ENCODE measurements at places on chromosomes 7 and 10. TPM values are rescaled to one million over a fixed set of nuclear protein-coding genes. Genes with fewer than 3 reads are reported as not detected.

DPYSL4 gene
- total RNA-seq, result 33.8 TPM

DIP2C gene
- total RNA-seq, result 36.8 TPM

DNA sequence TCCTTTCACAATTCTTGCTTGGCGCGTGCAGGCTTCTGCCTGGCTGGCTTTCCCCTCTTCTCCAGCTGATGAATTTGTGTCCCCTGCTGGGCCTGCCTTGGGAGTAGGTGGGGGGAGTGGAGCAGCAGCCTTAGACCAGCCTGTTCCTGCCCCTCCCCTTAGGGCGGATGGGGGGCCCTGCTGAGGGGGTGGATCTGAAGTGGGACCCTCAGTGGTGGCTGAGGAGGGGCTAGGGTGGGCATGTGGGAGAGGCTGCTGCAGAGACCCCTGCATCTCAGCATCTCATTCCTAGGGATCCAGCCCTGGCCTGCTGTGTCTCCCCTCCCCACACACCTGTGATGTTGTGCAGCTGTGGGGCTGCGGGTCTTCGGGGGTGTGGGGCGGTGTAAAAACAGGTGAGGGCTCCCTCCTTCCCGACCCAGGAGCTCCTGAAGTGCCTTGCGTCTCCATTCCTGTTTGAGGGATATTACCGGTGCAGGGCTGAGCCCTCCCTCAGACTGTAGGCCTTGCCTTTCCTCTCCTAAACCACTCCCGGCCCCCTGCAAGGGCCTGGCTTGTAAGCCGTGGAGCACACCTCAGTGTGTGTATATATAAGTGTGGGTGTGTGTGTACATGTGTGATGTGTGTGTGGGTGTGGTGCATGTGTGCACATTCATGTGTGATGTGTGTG is 24.7 kb downstream of the ADCYAP1R1 start:
- DNase-seq, result no peak

DNA sequence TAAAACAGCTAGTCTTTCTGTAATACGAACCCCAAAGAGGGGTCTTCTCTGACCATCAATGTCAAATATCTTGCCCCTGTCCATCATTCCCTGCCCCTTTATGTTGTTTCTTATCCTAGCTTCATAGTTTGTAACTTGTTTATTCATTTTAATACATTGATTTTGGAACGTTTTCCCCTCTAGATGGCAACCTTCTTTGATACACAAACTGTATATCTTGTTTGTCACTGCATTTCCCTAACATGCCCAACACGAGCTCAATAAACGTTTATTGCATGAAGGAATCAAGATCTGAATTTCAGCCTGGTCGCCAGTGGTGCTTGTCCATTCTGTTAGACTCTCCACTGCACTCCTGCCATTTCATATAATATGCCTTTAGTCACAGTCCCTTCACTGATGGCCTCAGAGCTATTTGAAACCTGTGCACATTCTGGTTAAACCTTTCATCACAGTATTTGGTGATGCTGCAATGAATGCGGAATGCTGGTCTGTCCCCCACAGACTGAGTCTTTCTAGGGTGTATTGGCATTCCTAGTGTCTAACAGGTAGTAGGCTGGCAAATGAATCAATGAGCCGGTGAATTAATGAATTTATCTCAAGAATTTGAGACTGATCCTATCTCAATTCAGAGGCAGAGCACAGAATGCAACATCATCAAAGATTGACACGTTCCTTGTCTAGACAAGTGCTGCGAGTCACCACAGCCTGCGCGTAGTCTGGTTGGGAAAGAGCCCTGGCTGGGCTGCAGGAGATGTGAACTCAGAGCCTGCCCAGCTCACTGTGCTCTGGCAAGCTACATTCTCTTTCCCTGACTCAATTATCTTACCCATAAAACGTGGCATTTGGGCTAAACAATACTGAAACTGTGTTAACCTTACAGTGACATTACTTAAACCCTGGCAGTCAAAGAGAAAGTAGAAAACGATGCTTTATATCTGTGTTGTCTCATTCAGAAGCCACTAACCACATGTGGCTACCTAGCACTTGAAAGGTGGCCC is 55.2 kb upstream of the FRMD4A start:
- no peak for DNase-seq

- DNase-seq, result no peak
Measured at GRCh38 chr10:98519841-98520240, 73.1 kb upstream of the HPS1 start.

- no peak for DNase-seq
Measured at GRCh38 chr10:78296785-78297184, 263.1 kb downstream of the RPS24 start.

PTPRZ1 gene
- 0.38 TPM for total RNA-seq

- DNase-seq, result peak; percentile 64
Measured at GRCh38 chr7:131897790-131898165, 341.4 kb upstream of the PODXL start.

ZPBP gene
- not detected for total RNA-seq

GRCh38 chr7:151895631-151896031 is 18.7 kb upstream of the PRKAG2 start:
- DNase-seq, result peak; percentile 70

DNA sequence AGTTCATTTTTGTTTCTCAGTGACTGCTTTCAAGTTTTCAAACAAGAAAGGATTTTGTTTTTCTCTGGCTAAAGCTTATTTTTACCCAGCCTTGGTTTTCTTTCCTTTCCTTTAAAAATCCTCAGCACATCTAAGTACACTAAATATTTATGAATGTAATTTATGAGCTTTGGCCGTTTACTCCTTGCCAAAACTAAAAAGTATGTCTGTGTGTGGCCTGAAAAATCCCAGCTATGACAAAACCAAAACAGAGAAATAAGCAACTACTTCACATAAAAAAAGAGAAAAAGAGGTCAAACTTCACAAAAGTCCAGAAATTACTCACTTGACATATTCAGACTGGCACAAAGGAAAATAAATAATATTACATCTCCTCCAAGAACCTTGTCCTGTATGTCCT is 365.1 kb upstream of the NFE2L3 start:
- no peak for DNase-seq

ARMC3 gene
- not detected for total RNA-seq
